NCI-H2029 treated with DMSO at 0.1 percent for 48 hours (cell line): ENCODE measurements at places on chromosomes 4 and X.
A peak's percentile ranks its signal among the peaks of the same experiment; 100 is the strongest.

- DNase-seq, result no peak
Measured at GRCh38 chrX:82748906-82749505, 759.1 kb upstream of the POU3F4 start.

- no peak for DNase-seq
Measured at GRCh38 chr4:159723341-159724048, 620.6 kb downstream of the RAPGEF2 start.

DNA sequence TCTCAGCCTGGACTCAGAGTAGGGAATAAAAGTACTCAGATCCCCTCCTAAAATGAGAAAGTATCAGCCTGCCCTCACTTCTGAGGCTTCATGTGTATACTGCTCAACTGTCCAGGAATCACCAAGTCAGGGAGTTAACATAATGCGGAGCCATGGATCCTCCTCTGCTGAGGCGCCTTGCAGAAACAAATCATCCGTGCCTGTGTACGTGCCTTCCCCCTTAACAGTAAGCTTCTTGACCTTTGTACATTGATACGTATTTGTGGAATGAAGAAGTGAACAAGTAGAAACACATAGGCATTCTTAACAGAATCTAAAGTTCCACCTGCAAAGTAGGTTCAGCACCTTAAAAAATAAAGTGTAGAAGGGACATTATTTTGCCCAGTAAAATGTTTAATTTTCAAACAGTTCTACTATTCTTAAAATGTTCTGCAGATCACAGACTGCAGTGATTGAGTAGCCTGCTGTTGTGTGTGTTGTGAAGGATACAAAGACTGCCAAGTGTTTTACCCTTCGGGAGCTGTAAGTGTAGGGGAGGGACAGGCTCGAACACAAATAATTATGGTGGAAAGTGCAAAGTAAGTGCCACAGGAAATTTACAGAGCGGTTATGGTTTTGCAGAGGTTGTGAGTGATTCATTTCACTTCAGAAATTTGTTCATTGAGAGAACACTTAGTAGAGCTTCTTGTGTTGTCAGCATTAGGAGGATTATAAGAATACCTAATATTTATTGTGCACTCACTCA, 61.9 kb downstream of the ARHGAP10 start:
- no peak for DNase-seq

DNA sequence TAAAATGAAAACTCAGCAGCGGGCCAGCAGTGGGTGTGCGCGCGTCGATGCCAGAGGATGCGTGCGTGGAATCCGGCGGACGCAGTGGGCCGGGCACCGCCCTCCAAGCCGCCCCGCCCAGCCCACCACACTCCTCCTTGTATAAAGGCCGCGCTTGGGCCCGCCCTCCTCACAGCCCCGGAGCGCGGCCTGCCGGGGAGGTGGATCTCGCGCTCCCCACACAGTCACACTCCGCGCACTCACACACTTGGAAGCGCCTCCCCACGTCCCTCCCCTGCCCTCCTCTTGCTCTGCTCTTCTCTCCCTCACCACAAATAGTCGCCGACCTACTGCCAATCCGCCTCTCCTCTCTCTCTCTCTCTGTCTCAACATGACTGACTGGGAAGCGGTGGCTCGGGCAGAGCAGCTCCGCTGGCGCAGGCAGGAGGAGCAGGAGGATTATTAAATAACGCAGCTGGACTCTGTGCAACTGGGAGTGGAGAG, at the start of gene CCSER1:
TSS of gene CCSER1 (plus strand) at position 172 of the 483 bp plus-strand sequence.
- peak; percentile 67 for DNase-seq

DNA sequence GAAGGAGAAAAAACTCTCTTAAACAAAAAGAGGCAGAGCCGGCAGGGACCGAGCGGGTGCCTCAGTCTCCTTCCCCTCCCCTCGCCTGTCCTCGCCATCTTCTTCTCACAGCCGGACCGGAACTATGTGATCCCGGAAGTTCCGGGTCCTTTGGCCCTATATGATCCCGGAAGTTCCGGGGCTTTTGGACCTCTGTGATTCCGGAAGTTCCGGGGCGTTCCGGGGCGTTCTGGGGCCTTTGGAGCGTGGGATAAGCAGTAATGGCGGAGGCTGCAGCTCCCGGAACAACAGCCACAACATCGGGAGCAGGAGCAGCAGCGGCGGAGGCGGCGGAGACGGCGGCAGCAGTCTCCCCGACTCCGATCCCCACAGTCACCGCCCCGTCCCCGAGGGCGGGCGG, 98.9 kb upstream of the MED14 start:
- no peak for DNase-seq

DNA sequence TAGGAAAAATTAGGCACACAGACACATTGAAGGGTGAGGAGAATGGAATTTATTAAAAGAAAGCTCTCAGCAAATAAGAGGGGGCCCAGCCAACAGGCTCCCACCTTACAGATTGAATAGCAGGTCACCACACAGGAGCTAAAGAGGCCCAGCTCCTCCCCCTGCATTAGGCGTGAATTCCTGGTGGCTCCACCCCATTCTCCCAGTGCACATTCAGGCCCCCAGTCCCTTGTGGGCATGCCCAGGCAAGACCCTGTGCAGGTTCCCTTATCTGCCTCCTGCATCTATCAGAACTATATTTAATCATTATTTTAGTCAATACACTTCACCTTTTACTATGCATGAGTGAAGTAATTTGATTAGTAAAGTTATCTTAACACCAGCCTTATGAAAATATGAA, 856.3 kb upstream of the NDST4 start:
- DNase-seq, result no peak

DNA sequence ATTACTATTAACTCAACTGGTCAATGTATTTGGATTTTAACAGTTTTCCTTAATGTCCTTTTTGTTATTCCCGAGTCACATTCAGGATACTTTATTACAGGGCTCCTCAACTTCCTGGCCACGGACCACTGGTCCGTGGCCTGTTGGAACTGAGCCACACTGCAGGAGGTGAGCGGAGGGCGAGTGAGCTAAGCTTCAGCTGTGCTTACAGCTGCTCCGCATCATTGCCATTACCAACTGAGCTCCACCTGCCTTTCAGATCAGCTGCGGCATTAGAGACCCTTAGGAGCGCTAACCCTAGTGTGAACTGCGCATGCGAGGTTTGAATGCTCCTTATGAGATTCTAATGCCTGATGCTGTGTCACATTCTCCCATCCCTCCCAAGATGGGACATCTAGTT, 591.7 kb downstream of the CCSER1 start:
- no peak for DNase-seq

DNA sequence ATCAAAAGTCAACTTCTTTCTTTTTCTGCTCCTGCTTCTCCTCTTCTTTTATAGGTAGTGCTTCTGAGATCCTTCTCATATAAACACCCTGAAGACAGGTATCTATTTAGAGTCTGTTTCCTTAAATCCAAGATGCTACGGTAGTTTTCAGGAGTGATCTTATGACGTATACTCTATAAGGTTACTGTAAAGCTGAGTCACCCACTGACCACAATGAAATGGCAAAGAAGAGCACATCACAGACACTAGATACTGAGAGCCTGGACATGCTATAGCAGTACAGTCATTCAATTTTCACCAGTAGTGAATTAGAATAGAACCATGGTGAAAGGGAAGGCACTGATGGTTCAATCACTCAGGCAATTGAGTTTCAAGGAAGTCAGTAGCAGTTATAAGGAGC, 412.5 kb downstream of the ADAM29 start:
- DNase-seq, result no peak

DNA sequence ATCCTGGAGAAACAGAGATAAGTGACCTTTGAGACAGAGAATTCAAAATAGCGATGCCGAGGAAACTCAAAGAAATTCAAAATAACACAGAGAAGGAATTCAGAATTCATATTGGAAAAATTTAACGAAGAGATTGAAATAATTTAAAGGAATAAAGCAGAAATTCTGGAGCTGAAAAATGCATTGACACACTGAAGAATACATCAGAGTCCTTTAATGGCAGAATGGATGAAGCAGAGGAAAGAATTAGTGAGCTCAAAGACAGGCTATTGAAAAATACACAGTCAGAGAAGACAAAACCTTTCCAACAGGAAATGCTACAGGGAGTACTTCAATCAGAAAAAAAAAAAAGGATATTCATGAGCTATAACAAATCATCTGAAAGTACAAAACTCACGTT, 185.8 kb downstream of the PARM1 start:
- no peak for DNase-seq

DNA sequence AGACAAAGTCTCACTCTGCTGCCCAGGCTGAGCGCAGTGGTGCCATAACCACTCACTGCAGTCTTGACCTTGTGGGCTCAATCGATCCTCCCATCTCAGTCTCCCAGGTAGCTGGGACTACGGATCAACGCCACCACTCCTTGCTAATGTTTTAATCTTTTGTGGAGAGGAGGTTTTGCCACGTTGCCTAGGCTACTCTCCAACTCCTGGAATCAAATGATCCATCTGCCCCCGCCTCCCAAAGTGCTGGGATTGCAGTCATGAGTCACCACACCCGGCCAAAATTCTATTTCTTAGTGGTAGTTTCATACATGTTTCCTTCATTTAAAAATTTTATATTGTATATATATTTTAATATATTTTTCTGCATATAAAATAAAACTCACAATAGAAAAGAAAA, 125.8 kb upstream of the CLNK start:
- DNase-seq, result no peak

DNA sequence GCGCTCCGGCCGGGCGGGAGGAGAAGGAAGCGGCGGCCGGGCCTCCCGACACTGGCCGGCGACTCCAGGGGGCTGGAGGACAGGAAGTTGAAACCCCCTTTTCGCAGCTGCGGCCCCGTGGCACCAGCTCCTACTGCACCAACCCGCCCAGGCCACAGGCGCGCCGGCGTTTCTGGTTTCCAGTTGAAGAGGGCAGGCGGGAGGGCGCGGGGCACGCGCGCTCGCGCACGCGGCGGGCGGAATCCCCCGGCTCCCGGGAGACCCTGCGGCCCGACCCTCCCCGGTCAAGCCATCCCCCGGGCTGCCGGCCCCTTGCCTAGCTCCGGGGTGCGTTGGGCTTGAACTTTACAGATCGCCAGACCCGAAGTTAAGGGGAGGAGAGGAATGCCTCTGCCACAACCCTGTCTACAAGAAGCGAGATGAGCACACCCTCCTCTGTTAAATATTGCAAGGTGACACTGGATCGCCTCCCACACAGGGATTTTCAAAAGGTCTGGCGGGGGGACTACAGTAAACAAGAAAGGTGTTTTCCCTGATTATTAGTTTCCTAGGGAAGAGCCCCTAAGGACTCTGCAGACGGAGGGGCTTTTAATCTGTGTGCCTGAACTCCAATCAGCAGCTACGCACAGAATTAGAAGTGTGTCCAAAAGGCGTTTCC, 1.4 kb downstream of the ELOVL6 start:
- DNase-seq, result peak; percentile 34

- DNase-seq, result no peak
Measured at GRCh38 chrX:152020888-152021287, 46.4 kb upstream of the GABRE start.

DNA sequence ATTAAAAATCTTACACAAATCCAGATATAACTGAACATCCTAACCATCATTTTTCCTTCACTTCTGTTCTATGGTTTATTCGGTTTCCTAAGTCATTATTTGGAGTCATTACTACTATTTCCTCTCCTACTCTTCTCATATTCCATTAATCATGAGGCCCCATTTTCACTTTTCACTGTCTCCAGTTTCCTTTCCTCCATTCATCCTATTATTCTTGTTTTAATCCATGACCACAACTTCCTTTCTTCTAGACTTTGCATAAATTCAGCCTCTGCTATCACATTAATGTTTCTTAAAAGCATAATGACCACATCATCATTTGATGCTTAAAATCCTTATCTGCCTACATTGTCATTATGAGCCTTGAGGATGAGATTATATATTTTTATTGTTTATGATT, 555.0 kb upstream of the NDST4 start:
- DNase-seq, result no peak

DNA sequence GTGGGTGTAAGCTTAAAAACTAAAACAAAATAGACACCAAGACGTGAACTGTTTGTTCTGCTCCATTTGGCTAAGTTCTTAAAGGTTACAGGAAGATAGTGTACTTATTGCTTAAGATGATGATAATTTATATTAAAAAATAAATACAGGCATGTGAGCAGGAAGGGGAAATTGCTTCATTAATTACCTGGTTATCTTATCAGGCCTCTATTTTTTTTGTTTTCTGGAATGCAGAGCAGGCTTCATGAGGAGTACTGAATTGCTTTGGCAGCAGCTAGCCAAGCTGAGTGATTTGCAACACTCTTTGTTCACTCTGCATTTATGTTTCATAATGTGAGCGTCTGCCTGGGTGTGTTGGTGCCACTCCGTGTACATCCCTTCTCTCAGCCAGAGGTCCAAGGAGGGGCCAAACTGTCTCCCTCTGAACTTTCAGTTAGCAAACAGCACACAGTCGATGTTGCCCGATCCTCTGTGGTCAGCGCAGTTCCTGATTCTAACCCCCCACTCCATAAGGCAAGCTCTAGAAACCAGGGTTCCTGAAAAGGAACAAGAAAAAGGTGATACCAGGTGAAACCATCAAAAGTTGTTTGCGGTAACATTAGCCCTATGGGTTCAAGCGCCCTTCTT, 348.2 kb downstream of the SPRY1 start:
- DNase-seq, result no peak

DNA sequence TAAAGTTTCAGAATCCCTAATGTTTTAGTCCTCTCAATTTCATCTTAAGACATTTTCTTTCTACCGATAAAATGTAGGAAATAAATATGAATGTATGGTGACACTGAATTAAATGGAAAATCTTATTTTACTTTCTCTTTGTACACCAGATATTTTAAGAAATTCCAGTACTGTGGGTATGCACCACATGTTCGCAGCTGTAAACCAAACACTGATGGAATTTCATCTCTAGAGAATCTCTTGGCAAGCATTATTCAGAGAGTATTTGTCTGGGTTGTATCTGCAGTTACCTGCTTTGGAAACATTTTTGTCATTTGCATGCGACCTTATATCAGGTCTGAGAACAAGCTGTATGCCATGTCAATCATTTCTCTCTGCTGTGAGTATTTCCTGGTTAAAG, 26.9 kb downstream of the C4orf46 start:
- no peak for DNase-seq

DNA sequence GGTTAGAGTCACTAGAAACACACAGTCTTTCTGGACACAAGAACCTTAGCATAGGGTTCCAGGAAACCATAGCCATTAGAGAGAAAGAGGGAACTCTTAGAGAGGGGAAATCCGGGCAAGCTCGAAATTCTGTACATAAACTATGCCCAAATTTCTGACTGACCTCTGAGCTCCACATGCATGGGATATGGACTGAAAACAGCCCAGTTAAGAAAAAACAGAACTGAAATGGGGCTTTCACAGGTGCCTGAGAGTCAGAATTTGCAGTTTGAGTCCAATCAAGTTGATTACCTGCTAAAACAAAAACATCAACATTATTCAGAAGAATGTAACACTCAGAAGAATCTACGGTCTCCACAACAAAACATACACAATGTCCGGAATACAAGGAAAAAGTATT, 13.1 kb downstream of the DCHS2 start:
- no peak for DNase-seq

GRCh38 chr4:14790494-14790893, 211.8 kb upstream of the CPEB2 start:
- no peak for DNase-seq

DNA sequence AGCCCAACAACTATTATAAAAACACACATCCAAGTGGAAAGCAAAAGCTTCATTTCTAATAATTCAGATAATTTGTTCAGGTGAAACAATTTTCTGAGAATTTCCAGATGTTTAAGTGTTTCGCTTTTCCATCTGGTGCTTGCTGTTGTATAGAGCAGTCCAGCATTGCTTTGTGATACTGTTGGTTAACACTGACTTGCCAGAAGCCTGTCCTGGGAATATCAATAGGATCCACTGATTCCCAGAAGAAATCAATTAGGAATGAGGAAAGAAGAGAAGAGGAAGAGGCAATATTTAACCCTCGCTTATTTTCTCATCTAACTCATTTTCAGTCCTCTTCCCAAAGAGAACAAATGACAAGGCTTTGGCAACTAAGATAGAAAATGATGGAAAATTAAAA, 94.9 kb upstream of the DDIT4L start:
- DNase-seq, result no peak

- no peak for DNase-seq
Measured at GRCh38 chr4:3780347-3781171, 14.4 kb downstream of the ADRA2C start.
